Lung (tissue), 17 donors: ENCODE measurements at places on chromosomes 3 and 15.

DNA sequence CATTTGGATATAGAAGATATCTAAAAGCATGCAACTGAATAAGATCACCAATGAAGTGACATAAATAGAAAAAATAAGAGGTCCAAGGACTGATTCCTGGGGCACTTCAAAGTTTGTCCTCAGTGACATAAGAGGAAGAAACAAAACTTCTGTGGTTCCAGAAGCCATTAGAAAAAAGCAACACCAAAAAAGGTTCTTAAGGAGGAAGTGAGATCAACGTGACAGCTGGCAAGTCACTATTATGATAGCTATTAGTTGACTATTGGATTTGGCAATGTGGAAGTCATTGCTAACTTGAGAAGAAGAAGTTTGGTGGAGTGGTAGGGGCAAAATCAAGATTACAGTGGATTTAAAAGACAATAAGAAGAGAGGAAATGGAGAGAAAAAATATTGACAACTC is 1098.3 kb downstream of the NAALADL2 start:
- no peak for DNase-seq

- DNase-seq = no peak
Measured at GRCh38 chr3:24460974-24461373, 33.7 kb downstream of the THRB start.

DNA sequence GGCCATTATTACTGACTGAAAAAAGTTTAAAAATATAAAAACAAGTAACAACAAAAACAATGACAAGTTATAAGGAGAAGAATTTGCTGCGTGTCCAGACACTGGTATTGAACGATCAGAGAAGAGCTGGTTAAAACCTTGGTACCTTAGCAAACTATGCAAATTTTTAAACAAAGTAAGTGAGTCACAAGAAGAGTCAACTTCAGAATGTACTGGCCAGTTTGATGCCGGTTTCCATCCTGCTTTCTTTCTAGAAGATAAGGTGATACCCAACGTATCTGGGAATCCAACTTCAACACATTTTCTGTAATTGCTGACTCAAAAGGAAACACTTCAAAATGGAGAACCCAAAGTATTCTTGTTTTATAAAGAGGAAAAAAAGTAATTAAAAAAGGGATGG is 49.8 kb downstream of the RUBCN start:
- DNase-seq = no peak

GRCh38 chr15:68798346-68799094 is 22.2 kb downstream of the ANP32A start:
- DNase-seq = no peak

DNA sequence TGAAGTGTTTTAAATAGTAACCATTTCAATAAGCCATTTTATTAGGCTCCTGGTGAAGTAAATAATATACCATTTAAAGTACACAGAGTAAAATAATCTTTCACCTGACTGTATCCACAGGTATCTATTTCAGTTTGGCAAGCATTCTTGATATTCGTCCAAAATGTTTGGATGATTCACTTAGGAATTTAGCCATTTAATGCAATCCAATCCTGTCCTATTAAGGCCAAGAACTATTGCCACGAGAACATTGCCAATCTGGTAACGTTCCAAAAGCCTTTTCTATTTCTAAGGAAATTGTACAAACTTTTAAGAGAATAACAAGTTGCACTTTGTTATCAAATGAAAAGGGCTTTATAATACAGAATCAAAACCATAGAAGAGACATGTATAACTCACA is 209.8 kb upstream of the THRB start:
- no peak for DNase-seq

GRCh38 chr15:64938192-64938591 is 26.5 kb downstream of the ANKDD1A start:
- no peak for DNase-seq

DNA sequence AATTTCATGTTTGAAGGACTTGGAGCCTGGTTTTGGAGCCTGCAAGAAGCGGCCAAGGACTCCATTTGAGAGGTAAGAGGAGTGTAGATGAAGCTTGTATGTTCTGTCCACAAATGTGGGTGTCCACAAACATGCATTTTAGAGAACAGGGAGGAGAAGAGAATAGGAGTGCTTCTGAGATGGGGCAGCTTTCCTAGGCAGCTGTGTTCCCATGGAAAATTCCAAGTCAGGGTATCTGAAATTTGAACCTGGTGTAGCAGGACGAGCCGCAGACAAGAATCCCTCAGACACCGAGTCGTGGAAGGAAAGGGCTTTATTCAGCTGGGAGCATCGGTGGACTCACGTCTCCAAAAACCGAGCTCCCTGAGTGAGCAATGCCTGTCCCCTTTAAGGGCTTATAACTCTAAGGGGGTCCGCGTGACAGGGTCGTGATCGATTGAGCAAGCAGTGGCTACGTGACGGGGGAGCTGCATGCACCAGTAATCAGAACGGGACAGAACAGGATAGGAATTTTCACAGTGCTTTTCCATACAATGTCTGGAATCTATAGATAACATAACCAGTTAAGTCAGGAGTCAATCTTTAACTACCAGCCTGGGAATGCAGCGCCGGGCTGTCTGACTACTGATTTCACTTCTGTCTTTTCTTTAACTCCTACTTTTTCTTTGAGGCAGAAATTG is 71.4 kb upstream of the WDR72 start:
- peak; percentile 40 for DNase-seq

- DNase-seq = no peak
Measured at GRCh38 chr3:122754929-122755328, 38.7 kb downstream of the HSPBAP1 start.

- DNase-seq = no peak
Measured at GRCh38 chr3:165645191-165645590, 192.0 kb downstream of the BCHE start.

DNA sequence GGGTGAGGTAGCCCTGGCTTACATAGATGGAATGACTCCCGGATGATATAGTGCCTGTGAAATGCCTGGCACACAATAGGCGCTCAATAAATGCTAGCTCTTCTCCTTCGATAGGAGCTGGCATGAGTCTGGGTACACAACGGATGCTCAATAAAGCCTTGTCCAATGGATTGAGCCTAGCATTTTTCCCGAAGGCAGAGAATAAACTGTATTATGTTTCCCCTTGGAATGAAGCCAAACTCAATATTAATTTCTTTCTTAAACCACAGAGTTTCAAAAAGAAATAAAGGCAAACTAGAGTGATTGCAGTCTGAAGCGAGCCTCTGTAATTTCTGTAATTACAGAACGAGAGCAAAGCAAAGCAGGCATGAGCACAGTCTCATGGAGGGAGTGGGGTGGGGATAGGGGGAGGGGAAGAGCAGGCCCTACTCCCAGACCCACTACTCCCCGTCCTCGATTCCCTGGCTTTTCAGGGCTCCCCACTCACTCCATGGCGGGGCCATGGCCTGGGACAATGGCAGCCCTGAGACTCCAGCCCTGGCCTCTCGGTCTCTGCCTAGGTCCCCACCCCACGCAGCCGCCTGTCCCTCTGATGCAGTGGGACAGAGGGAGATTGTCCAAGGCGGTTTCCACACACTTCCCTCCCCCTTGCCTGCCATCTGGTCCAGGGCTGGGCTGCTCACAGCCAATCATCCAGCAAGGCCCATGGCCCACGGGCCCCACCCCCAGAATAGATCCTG is 18.0 kb downstream of the SLC6A1 start:
- DNase-seq = peak; percentile 27

DNA sequence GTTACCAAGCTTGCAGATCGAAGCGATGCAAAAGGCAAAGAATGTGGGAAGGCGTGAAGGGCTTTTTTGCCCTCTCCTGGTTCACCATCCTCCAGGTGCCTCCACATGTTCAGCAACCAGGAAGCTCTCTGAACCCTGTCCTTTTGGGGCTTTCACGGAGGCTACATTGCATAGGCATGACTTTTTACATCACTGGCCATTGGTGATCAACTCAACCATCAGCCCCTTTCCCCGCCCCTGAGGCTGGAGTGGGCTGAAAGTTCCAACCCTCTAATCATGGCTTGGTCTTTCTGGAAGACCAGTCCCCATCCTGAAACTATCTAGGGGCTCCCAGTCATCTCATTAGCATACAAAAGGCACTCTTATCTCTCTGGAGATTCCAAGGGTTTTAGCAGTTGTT is 52.6 kb downstream of the UACA start:
- no peak for DNase-seq

DNA sequence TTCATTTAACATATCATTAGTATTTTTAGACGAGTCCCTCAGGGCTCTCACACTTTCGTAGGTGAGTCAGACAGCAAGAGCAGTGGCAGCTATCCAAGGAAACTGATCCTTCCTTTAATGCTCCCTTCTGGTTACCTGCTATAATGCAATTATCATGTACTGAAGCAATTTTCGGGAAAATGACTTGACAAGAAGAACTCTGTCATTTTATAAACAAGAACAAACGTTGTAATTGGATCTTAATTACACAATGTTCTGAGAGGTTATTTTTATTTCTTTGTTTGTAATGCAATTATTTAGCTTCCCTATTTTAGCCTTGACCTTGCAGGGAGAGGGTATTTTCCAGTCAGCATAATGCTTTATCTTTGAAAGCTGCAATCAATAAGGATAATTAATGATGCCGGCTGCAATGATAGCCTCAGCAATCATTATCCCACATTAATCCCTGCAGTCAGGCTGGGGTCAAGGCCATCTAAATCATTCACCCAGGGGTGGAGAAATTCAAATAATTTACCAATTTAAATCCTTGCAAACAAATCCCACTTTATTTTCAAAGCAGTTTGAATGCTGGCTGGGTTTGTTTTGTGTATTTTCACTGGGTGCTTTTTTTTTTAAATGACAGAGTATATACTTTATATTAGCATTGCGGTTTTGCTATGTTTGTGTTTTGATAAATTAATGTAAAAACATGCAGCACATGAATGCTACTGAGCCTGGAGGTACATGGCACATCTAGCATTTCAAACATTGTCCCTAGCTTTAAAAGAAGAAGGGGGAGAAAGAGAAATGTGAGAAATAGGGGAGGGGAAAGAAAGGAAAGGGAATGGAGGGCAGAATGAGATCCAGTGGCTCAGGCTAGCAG is 249.9 kb downstream of the SHOX2 start:
- DNase-seq = no peak

DNA sequence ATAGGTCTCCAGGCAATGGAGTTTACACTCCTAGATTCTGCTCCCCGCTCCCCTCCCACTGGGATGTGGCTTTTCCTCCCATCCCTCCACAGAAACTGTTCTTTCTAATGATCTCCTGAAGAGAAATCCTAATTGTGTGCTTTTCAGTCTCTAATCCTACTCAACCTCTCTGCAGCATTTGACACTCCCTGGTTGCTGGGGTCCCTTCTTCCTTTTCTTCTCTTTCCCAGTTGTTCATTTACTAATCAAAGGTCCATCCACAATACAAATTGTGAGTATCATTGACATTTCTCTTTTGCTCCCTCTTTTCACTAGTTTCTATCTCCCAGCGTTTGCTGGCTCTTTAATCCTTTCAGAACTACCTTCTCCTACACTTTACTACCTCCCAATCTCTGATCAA is 6.5 kb upstream of the MYH15 start:
- DNase-seq = no peak

- DNase-seq = no peak
Measured at GRCh38 chr3:127226457-127226856, 33.5 kb downstream of the PRR23E start.

DNA sequence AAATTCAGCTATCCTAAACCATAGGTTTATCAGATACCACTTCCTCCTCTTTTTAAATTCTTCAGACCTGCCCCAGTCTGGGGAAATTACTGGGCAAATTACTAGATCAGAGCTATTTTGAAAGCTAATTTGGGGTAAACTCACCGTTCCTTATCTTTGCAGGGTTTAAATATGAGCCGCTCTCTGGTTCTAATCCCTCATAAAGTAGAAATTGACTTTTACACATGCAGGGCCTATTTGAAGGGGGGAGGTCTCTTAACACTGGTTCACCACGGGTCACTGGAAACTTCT is 11.0 kb upstream of the MEIS2 start:
- no peak for DNase-seq

- DNase-seq = no peak
Measured at GRCh38 chr15:26038693-26039092, 175.6 kb upstream of the ATP10A start.

- DNase-seq = no peak
Measured at GRCh38 chr3:157534725-157535161, 31.5 kb upstream of the VEPH1 start.

DNA sequence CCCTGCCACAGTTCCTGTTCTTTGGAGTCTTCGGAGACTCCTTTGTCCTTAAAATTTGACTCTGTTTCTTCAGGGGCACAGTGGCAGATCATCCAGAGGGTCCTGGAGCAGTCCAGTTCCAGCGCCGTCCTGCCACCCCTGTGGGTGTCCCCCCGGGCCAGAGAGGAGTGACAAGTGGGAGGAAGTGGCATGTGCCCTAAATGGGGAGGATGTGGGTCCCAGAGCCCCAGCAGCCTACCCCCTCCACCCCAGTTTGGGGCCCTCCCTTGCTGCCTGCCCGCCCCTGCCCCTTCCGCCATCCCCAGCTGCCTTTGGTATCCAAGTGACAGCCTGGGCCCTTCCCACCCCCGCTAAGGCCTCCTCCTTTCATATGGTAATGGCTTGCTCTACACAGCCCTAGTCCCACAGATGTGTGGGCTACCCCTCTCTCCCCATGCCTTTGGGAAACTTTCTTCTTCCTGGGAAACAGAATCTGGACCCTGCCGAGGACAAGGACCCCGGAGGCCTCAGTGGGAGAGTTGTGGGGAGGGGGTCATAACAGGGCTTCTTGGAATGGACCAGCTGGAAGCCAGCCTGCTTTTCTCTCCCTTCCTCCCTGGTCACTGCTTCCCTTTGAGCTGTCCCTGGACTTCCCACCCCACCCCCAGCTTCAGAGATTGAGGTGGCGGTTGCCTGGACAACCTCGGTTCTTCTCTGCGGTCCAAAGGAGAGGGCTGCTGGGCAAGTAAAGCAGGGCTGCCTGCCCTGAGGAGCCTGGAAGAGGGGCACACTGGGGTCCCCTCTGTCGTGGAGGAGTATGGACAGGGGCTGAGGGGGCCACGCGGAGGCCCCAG is 43.2 kb downstream of the KLHL25 start:
- peak; percentile 48 for DNase-seq

- DNase-seq = no peak
Measured at GRCh38 chr3:147813256-147813655, 404.1 kb downstream of the ZIC1 start.

DNA sequence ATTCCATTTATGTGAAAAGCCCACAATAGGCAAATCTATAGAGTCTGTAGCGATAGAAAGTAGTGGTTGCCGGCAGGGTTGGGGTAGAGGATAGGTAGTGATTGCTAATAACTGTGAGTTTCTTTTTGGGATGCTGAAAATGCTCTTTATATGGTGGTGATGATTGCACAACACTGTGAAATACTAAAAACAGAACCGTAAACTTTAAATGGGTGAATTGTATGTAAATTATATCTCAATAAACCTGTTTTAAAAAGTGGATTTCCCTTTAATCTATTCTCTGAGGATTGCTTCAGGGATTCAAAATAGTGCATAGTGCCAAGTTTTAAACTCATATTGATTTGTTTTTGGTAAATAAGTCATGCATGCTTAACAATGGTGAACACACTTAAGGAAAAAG is 140.2 kb downstream of the LPP start:
- no peak for DNase-seq

DNA sequence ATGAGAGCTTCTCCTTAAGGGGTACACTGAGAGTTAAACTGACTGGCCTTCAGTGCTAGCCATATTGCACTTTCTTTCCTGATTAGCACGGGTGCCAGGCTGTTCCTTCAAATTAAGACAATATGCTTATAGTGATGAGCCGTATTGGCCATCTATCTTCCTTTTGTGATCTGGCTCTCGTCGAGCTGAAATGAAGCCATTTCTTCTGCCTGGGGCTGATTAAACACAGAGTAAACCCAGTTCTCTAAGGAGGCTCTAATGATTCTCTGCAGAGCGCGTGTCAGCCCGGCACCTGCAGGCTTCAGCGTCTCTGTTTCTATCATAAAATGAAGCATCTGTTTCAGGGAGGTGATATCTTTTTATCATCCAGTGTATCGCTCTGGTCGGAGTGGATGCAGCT is 107.5 kb upstream of the NR2F2 start:
- DNase-seq = no peak
